ENCODE measurements at places on chromosomes 16 and 17.

DNA sequence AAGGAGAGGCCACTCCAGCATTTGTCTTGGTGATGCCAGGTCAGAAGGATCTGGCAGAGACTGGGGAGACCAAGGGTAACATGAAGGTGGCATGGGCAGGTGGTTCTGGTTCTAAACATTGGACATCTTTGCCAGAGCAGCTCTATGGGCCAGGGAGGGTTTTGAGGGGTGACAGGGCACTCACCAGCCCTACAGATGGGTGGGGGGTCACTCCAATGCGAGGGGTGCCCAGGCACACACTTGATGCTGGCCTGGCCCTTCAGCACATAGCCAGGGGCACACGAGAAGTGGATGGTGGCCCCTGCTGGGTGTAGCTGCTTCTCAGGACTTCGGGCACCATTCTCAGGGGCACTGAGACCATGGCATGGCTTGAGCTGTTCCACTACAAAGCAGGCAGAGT, 5.5 kb upstream of the PHF12 start:
- no peaks in the 10 kb centered on the region for H3K4me1 ChIP-seq
- H3K27me3 ChIP-seq, result peaks cover under 1% of the 10 kb centered on the region
- H3K27ac ChIP-seq, result no peak overlapping the region
- DNase-seq, result no peak
- no peak overlapping the region for H3K4me3 ChIP-seq

DNA sequence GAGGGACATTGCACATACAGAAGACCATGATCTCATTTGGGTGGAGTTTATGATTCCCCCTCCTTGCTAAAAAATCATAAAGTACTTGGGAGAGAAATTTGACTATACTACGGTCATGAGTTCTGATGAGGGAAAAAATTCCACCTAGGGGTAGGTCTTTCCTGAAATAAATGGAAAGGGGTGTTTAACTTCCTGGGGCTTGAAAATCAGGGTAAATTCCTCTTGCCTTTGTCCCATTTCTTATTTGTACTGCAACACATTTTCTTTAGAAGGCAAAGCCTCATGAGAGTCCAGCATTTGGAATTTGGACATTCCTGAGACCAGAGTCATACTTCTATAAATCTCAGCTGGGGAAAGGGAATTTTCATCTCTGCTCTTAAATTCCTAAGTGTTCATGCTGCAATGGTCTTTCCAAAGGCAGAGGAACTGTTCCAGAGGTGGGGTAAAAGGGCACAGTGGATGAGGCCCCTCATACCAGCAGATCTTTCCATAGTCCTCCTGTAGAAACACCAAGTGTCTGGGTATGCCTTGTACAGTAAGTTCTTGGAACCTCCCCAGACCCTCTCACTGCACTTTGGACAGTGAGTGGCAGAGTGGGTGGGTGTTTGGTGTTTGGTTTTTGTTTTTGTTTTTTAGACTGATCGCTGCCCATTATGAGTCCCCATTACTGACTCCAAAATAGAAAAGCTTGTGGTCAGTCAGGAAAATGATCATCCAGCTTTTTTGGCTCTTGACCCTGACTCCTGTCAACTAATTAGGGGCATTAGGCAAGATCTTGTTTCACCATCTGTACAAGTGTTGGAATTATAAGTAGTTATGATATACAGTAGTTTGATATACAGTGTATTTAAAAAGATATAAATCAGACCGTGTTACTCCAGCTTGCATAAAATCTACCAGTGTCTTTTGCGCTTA, 6.0 kb downstream of the LYRM1 start:
- no peaks in the 10 kb centered on the region for H3K27me3 ChIP-seq
- no peak overlapping the region for H3K27ac ChIP-seq
- H3K4me3 ChIP-seq, result no peak overlapping the region
- peaks cover 58% of the 10 kb centered on the region for H3K4me1 ChIP-seq

GRCh38 chr17:76530095-76530723, 7.3 kb downstream of the CYGB start:
- no peak for DNase-seq
- H3K4me3 ChIP-seq, result no peak overlapping the region
- no peak overlapping the region for H3K27ac ChIP-seq
- H3K4me1 ChIP-seq, result peaks cover 11% of the 10 kb centered on the region

GRCh38 chr17:74512624-74513091, 18.6 kb downstream of the CD300LB start:
- H3K27ac ChIP-seq, result peak overlapping the region; percentile 84
- peak; percentile 79 for DNase-seq
- H3K4me1 ChIP-seq, result peaks cover 29% of the 10 kb centered on the region
- peaks cover 17% of the 10 kb centered on the region for H3K27me3 ChIP-seq

- DNase-seq, result no peak
- peaks cover 11% of the 10 kb centered on the region for H3K4me1 ChIP-seq
- no peak overlapping the region for H3K4me3 ChIP-seq
- H3K27ac ChIP-seq, result no peak overlapping the region
- no peaks in the 10 kb centered on the region for H3K36me3 ChIP-seq
Observed at GRCh38 chr17:48605991-48606891, 1.5 kb upstream of the HOXB6 start.

DNA sequence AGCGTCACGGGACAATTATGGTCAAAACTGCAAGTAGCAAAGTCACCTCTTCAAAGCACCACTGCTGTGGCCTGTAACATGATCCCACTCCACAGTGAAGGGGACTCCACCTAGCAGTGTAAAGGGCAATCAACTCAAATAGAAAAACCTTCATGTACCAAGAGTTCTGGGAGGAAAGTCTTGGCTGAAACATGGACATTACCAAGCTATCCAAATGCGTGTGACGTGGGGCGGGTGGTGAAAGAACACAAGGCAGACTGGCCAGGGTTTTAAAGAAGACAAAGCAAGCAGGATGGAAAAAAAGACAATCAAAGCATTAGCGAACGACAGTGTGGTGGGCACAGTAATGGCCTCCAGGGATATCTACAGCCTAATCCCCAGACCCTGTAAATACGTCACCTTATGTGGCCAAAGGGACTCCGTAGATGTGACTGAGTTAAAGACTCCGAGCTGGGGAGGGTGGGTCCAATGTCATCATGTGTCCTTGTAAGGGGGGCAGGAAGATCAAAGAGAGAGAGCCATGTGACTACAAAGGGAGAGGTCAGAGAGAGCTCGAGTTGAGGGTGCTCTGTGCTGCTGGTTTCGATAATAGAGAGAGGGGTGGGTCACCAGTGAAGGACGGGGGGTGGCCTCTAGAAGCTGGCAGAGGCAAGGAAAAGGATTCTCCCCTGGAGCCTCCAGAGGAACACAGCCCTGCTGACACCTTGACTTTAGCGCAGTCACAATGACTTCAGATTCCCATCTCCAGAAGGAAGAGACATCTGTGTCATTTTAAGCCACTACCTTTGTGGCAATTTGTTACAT, 6.0 kb downstream of the HSDL1 start:
- peak overlapping the region; percentile 7 for H3K4me3 ChIP-seq
- H3K27me3 ChIP-seq, result no peaks in the 10 kb centered on the region
- peak; percentile 63 for DNase-seq
- no peaks in the 10 kb centered on the region for H3K36me3 ChIP-seq
- H3K4me1 ChIP-seq, result peaks cover 41% of the 10 kb centered on the region
- peak overlapping the region; percentile 3 for H3K27ac ChIP-seq

- DNase-seq, result no peak
- no peaks in the 10 kb centered on the region for H3K4me1 ChIP-seq
- H3K4me3 ChIP-seq, result no peak overlapping the region
- H3K27ac ChIP-seq, result no peak overlapping the region
- no peaks in the 10 kb centered on the region for H3K36me3 ChIP-seq
Observed at GRCh38 chr16:86199871-86200695, 301.1 kb downstream of the IRF8 start.

- H3K4me1 ChIP-seq, result peaks cover 31% of the 10 kb centered on the region
- peak overlapping the region; percentile 94 for H3K27ac ChIP-seq
- H3K36me3 ChIP-seq, result peaks cover 35% of the 10 kb centered on the region
- H3K27me3 ChIP-seq, result no peaks in the 10 kb centered on the region
Observed at GRCh38 chr16:74297145-74297665, 591 bp downstream of the PSMD7 start.

GRCh38 chr17:61361084-61361483, 38.6 kb upstream of the TBX2 start:
- no peaks in the 10 kb centered on the region for H3K4me1 ChIP-seq
- H3K4me3 ChIP-seq, result no peak overlapping the region
- DNase-seq, result no peak
- no peaks in the 10 kb centered on the region for H3K27me3 ChIP-seq
- no peak overlapping the region for H3K27ac ChIP-seq
- H3K36me3 ChIP-seq, result no peaks in the 10 kb centered on the region

GRCh38 chr17:1324201-1324771, 44.8 kb downstream of the TRARG1 start:
- no peak overlapping the region for H3K27ac ChIP-seq
- no peak for DNase-seq
- H3K4me1 ChIP-seq, result no peaks in the 10 kb centered on the region
- no peaks in the 10 kb centered on the region for H3K36me3 ChIP-seq

- H3K36me3 ChIP-seq, result no peaks in the 10 kb centered on the region
- H3K4me3 ChIP-seq, result no peak overlapping the region
- peaks cover 6% of the 10 kb centered on the region for H3K27me3 ChIP-seq
Observed at GRCh38 chr17:48825446-48826381, 5.1 kb upstream of the CALCOCO2 start.

DNA sequence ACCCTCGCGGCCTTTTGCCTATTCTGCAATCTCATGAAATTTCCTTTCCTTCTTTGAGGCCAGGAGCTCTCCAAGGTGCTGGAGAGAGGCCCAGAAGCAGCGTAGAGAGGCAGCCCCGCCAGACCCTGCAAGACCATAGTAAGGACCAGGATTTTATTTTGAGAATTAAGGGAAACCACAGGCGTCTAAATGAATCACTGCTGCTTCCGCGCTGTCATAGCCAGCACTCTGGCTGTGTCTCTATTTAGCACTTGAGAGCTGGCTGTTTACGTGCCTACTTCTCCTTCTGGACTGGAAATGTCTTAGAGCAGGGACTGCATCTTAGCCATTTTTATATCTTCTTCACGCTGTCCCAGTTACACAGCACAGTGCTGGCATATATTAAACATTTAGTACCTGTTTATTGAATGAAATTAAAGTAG, 37.6 kb upstream of the PIRT start:
- peak; percentile 18 for DNase-seq
- peaks cover 2% of the 10 kb centered on the region for H3K4me1 ChIP-seq
- peaks cover 7% of the 10 kb centered on the region for H3K27me3 ChIP-seq

- H3K4me3 ChIP-seq, result no peak overlapping the region
- H3K4me1 ChIP-seq, result peaks cover 2% of the 10 kb centered on the region
- no peaks in the 10 kb centered on the region for H3K36me3 ChIP-seq
- H3K27me3 ChIP-seq, result no peaks in the 10 kb centered on the region
Observed at GRCh38 chr17:59456428-59456827, 109.0 kb upstream of the DHX40 start.

DNA sequence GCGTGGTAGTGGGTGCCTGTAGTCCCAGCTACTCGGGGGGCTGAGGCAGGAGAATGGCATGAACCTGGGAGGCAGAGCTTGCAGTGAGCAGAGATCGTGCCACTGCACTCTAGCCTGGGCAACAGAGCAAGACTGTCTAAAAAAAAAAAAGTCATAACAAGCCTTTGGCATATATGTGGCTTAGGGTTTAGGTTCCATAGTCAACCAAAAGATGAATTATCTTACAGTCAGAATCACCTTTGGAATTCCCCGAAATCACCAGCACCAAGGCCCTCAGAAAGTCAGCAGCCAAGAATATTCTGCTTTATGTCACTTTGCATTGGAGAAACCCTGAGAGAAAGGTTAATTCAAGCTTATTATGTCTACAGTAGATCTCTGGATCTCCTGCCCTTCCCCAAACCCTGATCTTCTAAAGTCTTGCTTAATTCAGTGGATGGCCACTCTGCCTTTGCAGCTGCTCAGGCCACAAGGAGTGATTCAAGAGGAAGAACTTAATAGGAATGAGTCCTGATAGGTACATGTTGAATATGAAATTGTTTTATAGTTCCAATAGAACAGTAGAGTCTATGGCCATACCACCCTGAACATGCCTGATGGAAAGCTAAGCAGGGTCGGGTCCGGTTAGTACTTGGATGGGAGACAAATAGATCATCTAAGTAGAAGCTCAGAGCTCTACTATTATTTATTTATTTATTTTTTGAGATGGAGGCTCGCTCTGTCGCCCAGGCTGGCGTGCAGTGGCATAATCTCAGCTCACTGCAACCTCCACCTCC, 196.0 kb upstream of the CACNG5 start:
- peaks cover 34% of the 10 kb centered on the region for H3K4me1 ChIP-seq
- no peaks in the 10 kb centered on the region for H3K27me3 ChIP-seq
- no peak for DNase-seq
- H3K27ac ChIP-seq, result no peak overlapping the region
- H3K4me3 ChIP-seq, result no peak overlapping the region

GRCh38 chr17:12789075-12789480, 220 bp upstream of the ARHGAP44 start:
- H3K4me1 ChIP-seq, result peaks cover 6% of the 10 kb centered on the region
- peaks cover 34% of the 10 kb centered on the region for H3K27me3 ChIP-seq
- peak; percentile 24 for DNase-seq
- H3K4me3 ChIP-seq, result peak overlapping the region; percentile 21
- no peak overlapping the region for H3K27ac ChIP-seq

GRCh38 chr17:68927516-68927915, 27.7 kb downstream of the ABCA8 start:
- H3K27ac ChIP-seq, result no peak overlapping the region
- H3K4me3 ChIP-seq, result no peak overlapping the region
- no peak for DNase-seq
- no peaks in the 10 kb centered on the region for H3K4me1 ChIP-seq
- H3K27me3 ChIP-seq, result peaks cover 2% of the 10 kb centered on the region
- no peaks in the 10 kb centered on the region for H3K36me3 ChIP-seq

GRCh38 chr16:62298600-62298999, 262.4 kb upstream of the CDH8 start:
- H3K27ac ChIP-seq, result no peak overlapping the region
- DNase-seq, result no peak
- no peak overlapping the region for H3K4me3 ChIP-seq
- H3K27me3 ChIP-seq, result no peaks in the 10 kb centered on the region
- no peaks in the 10 kb centered on the region for H3K36me3 ChIP-seq

DNA sequence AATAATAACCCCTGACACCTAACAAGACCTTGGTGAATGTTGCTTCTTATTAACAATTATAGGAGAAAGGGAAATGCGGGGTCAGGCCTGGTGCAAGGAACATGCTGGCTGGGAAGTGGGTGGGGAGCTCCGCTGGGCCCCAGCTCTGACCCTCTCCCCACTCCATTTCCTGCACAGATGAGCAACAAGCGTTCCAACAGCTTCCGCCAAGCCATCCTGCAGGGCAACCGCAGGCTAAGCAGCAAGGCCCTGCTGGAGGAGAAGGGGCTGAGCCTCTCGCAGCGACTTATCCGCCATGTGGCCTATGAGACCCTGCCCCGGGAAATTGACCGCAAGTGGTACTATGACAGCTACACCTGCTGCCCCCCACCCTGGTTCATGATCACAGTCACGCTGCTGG, 23.0 kb downstream of the RHBDL3 start:
- H3K27me3 ChIP-seq, result peaks cover 4% of the 10 kb centered on the region
- DNase-seq, result no peak
- no peak overlapping the region for H3K4me3 ChIP-seq
- no peaks in the 10 kb centered on the region for H3K4me1 ChIP-seq
- no peak overlapping the region for H3K27ac ChIP-seq

- H3K4me3 ChIP-seq, result no peak overlapping the region
- peaks cover 14% of the 10 kb centered on the region for H3K4me1 ChIP-seq
- H3K27me3 ChIP-seq, result peaks cover 13% of the 10 kb centered on the region
- no peak for DNase-seq
- no peak overlapping the region for H3K27ac ChIP-seq
Observed at GRCh38 chr17:39737206-39737759, 455 bp upstream of the GRB7 start.

GRCh38 chr16:67934306-67935100, 2.1 kb downstream of the PSMB10 start:
- DNase-seq, result no peak
- no peaks in the 10 kb centered on the region for H3K27me3 ChIP-seq
- H3K27ac ChIP-seq, result peak overlapping the region; percentile 99
- H3K36me3 ChIP-seq, result peaks cover 43% of the 10 kb centered on the region
